ENCODE measurements at places on chromosomes 16 and 17.

DNA sequence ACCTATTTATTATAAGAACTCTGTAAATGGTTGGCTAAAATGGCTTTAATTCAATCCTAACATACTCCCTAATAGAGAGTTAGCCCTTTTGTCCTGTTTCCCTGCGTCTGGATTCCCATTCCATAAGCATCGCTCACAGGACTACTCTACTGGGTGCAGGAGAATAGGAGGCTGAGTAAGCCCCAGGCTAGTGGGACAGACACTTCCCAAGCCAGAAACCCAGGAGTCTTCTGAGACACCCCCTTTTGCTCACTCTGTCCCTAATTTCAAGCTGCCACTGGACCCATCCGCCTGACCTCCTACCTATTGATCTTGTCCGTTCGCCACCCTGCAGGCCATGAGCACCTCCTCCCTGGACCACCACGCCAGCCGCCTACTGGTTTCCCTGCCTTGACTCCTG lies 16.7 kb upstream of the TOB1 start:
- no peak for DNase-seq

DNA sequence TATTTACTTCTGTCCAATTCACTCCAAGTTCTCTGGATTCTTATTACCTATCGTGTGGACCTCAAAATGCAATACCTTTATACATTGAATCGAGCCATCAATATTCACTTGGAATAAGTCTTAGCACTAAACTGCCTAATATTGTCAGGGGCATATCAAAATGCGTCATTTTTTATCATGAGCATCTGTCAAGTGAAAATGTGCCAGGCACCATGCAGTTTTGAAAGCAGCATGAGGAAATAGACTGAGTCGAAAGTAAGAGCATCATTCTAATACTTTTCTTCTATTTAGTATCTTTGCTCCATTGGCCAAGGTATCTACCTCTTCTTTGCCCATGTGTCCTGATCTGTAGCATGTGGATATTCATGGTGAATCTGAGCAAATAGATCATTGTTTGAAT lies 1193.4 kb downstream of the CDH11 start:
- DNase-seq, result no peak

DNA sequence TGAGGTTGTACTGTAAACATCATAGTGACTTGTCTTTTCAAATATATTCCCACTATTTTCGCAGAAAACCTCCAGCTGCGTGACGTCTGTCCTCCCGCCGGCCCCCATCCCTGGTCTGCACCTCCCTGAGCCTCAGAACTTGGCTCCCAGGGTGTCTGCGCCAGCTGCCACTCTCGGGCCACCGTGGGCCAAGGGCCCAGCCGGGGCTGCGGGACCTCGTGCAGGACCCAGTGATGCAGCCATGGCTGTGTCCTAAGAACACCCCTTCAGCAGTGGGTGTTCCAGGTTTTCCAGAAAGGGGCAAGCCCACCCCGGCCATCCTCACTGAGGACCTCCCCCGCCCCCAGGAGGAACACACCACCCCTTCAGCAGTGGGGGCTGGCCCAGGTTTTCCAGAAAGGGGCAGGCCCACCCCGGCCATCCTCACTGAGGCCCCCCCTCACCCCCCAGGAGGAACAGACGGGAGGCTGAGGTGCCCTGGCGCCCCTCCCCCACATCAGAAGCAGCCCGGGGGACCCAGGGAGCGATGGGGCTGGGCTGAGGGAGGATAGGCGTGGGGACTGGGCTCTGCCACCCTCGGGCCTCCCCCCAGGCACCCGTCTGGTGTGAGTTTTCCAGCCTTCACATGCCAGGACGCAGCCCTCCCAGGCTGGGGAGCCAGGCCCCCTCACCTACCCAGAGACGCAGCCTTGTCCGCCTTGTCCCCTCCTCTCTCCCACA lies 12.2 kb upstream of the ZFPM1 start:
- DNase-seq, result no peak

GRCh38 chr16:16857012-16857411 lies 478.1 kb downstream of the NPIPA7 start:
- no peak for DNase-seq

DNA sequence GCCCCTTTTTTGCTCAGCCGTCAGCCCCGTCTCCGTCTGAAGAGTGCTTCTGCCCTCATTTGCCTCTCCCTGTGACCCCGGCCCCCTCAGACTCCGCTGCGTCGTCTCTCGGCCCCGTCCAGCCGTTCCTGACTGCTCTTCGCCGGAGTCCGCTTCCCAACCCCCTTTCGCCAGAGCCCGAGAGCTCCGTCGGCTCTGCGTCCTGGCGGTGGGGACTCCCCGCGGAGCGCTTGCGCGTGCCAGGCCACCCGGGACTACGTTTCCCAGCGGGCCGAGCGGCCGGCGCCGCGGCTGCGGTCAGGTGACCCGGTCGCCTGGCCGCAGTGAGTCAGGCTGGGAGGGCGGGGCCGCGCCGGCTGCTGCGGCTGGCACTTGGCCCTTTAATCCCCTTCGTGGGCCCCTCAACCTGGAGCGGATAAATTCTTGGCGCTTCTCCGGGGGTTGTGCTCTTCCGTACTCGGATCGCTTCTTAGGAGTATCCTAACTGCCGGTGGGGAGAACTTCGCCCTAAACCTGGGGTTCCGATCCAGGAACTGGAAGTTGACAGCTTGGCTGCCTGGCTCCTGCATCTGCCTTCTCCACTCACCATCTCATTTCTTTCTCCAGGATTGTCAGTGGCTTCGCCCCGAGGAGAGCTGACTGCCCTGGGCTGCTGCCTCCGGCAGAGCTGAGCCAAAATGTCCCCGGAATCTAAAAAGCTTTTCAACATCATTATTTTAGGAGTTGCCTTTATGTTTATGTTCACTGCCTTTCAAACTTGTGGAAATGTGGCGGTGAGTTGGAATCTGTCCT lies at the start of gene MFSD11:
TSS of gene MFSD11 (plus strand) at position 444 of the 792 bp plus-strand sequence. CDS start at position 678, 234 bp downstream.
- no peak for DNase-seq

DNA sequence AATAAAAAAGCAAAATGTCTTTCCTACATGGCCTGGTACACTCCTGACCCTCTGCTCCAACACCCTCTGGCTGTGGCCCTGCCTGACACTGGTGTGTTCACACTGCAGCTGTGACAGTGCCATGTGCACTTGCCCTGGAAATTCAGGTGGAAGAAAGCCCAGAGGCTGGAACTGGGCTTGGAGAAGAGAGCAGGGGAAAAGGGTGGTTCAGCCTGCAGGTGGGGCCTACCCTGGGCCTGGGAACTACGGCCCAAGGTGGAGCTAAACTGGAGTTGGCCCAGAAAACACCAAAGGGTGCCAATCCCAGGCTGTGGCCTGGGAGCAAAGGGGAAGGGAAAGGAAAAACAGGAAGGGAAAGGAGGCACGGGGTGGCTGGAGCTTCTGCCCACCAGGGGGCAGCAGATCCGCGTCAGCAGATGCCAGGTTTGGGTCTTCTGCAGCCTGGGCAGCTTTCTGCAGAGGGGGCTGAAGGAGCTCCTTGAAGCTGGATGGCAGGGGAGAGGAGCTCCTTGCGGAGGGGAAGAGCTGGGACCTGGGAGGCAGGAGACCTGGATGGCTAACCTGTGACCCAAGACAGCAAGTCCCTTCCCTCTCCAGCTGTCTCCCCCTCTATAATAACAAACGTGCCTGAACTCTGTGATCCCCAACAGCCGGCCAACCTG lies 15.4 kb upstream of the CTCF start:
- peak; percentile 64 for DNase-seq

GRCh38 chr16:24876231-24876630 lies 30.5 kb downstream of the SLC5A11 start:
- no peak for DNase-seq

- DNase-seq, result no peak
Observed at GRCh38 chr17:18921912-18922451, 30.0 kb upstream of the SLC5A10 start.

DNA sequence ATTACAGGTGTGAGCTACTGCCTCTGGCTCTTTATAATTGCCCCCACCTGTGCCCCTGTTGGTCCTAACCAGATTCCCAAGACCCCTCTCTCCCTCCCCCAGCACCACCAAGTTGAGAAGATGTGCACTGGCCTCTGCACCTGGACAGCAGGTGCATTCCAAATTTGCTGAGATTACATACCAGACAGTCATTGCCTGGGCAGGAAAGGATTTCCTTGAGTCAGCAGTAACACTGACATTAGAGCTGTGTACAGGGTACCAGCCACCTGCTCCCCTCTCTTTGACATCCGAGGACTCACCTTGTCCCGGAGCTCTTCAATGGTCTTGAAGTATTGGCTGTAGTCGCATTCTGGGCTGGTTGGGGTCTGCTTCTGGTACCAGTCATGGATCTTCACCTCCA lies 659 bp downstream of the KRT15 start:
- no peak for DNase-seq

DNA sequence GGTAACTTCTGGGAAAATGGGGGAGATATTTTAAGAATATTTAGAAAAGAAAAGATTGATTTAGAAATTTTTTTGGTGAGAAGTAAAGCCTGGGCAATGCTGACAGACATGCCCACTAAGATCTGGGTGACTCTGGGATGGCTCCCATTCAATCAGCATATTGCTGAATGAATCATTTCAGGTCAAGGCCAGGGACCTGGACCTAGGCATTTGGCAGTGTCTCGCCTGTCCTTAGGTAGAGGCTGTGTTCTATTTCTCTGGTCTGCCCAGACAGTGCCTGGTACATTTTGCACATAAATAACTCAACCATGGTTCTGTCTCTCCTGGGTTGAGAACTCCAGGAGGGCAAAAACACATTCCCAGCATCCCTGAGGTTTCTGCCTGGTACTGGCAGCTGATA lies 39.9 kb downstream of the SMPD3 start:
- DNase-seq, result no peak

- peak; percentile 53 for DNase-seq
Observed at GRCh38 chr17:6070913-6071511, 833 bp downstream of the WSCD1 start.

Measured in right kidney (tissue), 9 donors.